ENCODE measurements at places on chromosomes 6 and 20. TPM values are rescaled to one million over a fixed set of nuclear protein-coding genes. Genes with fewer than 3 reads are reported as not detected.

ZNF76 gene
- total RNA-seq, result 26.1 TPM

ZBTB46 gene
- total RNA-seq, result 0.04 TPM

- H3K27ac ChIP-seq, result peak overlapping the region; percentile 98
- no peak for DNase-seq
- peaks cover 15% of the 10 kb centered on the region for H3K36me3 ChIP-seq
- H3K27me3 ChIP-seq, result peaks cover 4% of the 10 kb centered on the region
- H3K4me3 ChIP-seq, result peak overlapping the region; percentile 100
Measured at GRCh38 chr6:36547646-36548400, 544 bp upstream of the STK38 start.

DNA sequence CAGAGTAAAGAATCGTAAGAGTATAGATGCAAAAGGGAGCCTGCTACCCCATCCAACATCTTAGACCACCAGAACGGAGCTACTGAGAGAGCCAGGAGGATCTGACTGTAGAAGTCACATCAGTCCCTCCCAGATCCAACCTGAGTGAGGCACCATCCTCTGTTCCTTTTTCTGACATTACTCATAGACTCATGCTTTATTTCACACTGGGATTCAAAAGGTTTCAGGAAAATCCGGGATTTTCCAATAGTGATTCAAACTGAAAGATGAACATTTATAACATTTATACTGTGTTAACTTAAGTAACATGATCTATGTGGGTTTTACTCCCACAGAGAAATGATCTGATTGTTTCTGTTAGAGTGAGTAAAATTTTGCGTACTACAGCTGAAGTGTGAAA, 868.6 kb upstream of the GJE1 start:
- no peak for DNase-seq
- H3K27me3 ChIP-seq, result no peaks in the 10 kb centered on the region
- no peak overlapping the region for H3K27ac ChIP-seq
- no peaks in the 10 kb centered on the region for H3K36me3 ChIP-seq

DNA sequence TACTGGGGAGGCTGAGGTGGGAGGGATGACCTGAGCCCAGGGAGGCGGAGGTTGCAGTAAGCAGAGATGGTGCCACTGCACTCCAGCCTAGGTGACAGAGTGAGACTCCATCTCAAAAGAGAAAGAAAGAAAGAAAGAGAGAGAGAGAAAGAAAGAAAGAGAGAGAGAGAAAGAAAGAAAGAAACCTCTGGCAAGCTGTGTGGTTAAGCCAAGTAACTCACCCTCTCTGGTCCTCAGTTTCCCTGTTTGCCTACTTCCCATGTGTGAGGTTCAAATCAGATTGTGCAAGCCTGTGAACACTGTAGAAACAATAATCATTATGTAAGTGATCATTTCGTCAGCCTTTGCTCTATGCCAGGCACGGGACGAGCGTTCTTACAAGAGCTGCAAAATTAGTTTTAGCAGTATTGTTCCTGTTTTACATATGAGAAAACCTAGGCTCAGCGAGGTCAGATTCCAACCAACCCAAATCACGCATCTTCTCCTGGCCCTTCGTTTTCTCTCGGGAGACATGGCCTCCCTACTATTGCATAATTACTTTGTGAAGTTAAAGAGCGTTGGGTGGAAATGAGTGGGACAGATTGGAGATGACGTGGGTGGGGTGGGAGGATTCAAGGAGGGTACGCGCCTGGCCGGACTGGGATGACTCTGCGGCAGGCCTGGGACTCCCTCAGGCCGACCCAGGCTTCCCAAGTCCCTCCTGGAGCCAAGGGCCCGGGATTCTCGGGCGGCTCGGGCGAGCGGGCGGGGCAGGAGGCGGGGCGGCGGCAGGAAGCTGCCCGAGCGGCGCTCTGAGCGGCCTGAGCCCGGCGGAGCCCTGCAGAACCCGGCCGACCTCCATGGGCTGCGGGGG, at the start of gene SNX21:
TSS of gene SNX21 (plus strand) at position 770 of the 853 bp plus-strand sequence. CDS start 121 bp downstream, outside the sequence.
- H3K4me3 ChIP-seq, result peak within 1 kb of the TSS; percentile 75
- peaks cover 3% of the 10 kb centered on the region for H3K27me3 ChIP-seq
- H3K4me1 ChIP-seq, result peaks cover 8% of the 10 kb centered on the region
- DNase-seq, result peak; percentile 38

GRCh38 chr20:21548390-21549035, 34.6 kb upstream of the NKX2-2 start:
- peak overlapping the region; percentile 84 for H3K27ac ChIP-seq
- peaks cover 5% of the 10 kb centered on the region for H3K36me3 ChIP-seq
- peaks cover 37% of the 10 kb centered on the region for H3K4me1 ChIP-seq
- H3K4me3 ChIP-seq, result no peak overlapping the region
- peak; percentile 43 for DNase-seq

DNA sequence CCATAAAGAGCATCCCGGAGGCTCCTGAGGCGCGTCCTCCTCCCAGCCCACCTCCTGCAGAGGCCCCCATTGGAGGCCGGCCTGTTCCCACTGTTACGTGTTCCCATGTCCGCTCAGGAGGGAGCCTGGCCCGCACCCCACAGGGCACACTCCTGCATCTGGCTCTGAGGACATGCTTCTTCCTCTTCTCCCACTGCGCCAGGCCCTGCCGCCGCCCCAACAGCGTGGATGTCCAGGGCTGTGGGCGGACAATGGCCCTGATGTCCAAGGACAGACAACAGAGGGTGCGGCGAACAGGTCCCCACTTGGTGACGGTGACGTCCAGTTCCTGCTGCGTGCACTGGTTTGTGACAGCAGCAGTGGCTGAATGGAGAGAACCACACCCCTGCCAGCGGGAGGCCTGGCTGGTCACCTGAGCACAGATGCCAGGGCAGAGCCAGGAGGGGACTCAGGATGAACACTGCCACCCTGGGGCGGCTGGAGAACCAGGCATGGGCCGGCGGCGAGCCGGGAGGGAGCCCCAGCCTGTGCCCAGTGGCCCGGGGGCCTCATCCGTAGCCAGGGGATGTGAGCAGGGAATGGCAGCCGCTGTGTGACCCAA, 26.6 kb downstream of the FRMD1 start:
- no peak overlapping the region for H3K4me3 ChIP-seq
- no peak overlapping the region for H3K27ac ChIP-seq
- no peak for DNase-seq
- H3K27me3 ChIP-seq, result no peaks in the 10 kb centered on the region

DNA sequence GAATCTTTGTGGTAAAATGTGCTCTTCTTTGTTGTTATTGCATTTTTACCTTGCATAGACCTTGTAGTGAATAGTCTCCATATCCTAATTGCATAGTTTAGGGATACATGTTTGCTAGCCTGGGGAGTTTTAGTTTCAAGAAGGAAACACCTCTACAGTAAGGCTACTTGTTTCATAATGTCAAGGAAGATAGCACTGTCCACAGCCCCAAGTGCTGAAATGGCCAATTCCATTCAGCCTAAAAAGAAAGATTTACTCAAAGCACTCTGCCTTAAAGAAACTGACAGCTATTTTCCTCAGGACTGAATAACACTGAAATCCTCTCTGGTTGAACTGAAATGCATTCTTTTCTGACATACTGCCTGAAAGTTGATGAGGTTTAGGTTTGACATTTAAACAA, 2.6 kb downstream of the HCRTR2 start:
- H3K27ac ChIP-seq, result no peak overlapping the region
- no peak overlapping the region for H3K4me3 ChIP-seq
- peaks cover 26% of the 10 kb centered on the region for H3K27me3 ChIP-seq
- H3K4me1 ChIP-seq, result no peaks in the 10 kb centered on the region
- H3K36me3 ChIP-seq, result no peaks in the 10 kb centered on the region

TMEM244 gene
- not detected for total RNA-seq

TTLL9 gene
- not detected for total RNA-seq

TCF15 gene
- total RNA-seq, result 0.23 TPM

SLC22A1 gene
- total RNA-seq, result 0.85 TPM

- DNase-seq, result no peak
- H3K36me3 ChIP-seq, result no peaks in the 10 kb centered on the region
- no peak overlapping the region for H3K27ac ChIP-seq
- H3K27me3 ChIP-seq, result peaks cover 3% of the 10 kb centered on the region
- no peaks in the 10 kb centered on the region for H3K4me1 ChIP-seq
- H3K4me3 ChIP-seq, result no peak overlapping the region
Measured at GRCh38 chr20:47863315-47863965, 78.2 kb upstream of the SULF2 start.

HLA-DMA gene
- total RNA-seq, result 16.9 TPM

- H3K27me3 ChIP-seq, result no peaks in the 10 kb centered on the region
- H3K36me3 ChIP-seq, result peaks cover 57% of the 10 kb centered on the region
- peak overlapping the region; percentile 56 for H3K4me3 ChIP-seq
- DNase-seq, result peak; percentile 56
- peak overlapping the region; percentile 94 for H3K27ac ChIP-seq
- H3K4me1 ChIP-seq, result peaks cover 86% of the 10 kb centered on the region
Measured at GRCh38 chr6:139161169-139161568, 26.3 kb downstream of the HECA start.

CHD6 gene
- 18.4 TPM for total RNA-seq

DNA sequence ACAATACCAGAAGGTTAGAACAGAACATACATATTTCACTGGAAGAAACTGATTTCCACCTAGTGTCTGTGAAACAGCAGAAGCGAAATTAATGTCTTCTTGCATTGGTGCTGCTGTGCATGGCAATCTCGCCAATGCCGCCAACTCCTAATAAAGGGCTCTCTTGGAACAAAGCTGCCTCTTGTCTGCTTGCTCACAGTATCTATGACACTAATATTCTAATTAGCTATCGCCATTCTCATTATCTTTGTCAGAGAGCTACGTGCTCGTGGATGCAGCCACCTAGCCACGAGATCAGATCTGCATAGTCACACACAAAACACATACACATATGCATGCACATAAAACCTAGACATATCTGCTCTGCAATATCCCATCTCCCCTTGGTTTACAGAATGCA, 145.9 kb upstream of the OLIG3 start:
- peaks cover 5% of the 10 kb centered on the region for H3K27me3 ChIP-seq
- no peak for DNase-seq
- H3K36me3 ChIP-seq, result no peaks in the 10 kb centered on the region
- no peak overlapping the region for H3K27ac ChIP-seq
- peaks cover 15% of the 10 kb centered on the region for H3K4me1 ChIP-seq

DAAM2 gene
- total RNA-seq, result not detected

FNDC11 gene
- 0.10 TPM for total RNA-seq

DNA sequence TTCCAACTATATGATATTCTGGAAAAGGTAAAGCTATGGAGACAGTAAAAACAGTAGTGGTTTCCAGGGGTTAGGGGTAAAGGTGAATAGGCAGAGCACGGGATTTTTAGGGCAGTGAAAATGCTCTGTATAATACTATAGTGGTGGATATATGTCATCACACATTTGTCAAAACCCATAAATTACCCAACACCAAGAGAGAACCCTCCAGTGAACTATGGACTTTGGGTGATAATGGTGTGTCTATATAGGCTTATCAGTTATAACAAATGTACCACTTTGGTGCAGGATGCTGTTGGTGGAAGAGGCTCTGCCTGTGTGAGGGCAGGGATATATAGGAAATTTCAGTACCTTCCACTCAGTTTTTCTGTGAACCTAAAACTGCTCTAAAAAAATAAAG, 149.9 kb downstream of the GPX5 start:
- no peak overlapping the region for H3K4me3 ChIP-seq
- DNase-seq, result no peak
- H3K4me1 ChIP-seq, result peaks cover 11% of the 10 kb centered on the region
- peaks cover 81% of the 10 kb centered on the region for H3K27me3 ChIP-seq
- peaks cover 2% of the 10 kb centered on the region for H3K36me3 ChIP-seq
- H3K27ac ChIP-seq, result no peak overlapping the region

DNA sequence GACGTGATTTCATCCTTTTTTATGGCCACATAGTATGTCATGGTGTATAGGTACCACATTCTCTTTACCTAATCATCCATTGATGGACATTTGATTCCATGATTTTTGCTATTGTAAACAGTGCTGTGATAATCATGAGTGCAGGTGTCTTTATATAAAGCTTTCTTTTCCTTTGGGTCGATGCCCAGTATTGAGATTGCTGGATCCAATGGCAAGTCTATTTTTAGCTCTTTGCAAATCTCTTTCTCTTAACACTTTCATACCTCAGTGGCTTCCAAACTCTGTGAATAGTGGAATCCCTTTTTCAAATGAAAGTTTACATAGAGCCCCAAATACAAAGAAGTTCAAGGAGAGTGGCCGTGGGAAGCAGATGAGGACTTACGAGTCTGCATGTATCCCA, 105.8 kb upstream of the SPTLC3 start:
- H3K4me1 ChIP-seq, result no peaks in the 10 kb centered on the region
- H3K4me3 ChIP-seq, result no peak overlapping the region
- H3K27ac ChIP-seq, result no peak overlapping the region

ADGB gene
- not detected for total RNA-seq

DNA sequence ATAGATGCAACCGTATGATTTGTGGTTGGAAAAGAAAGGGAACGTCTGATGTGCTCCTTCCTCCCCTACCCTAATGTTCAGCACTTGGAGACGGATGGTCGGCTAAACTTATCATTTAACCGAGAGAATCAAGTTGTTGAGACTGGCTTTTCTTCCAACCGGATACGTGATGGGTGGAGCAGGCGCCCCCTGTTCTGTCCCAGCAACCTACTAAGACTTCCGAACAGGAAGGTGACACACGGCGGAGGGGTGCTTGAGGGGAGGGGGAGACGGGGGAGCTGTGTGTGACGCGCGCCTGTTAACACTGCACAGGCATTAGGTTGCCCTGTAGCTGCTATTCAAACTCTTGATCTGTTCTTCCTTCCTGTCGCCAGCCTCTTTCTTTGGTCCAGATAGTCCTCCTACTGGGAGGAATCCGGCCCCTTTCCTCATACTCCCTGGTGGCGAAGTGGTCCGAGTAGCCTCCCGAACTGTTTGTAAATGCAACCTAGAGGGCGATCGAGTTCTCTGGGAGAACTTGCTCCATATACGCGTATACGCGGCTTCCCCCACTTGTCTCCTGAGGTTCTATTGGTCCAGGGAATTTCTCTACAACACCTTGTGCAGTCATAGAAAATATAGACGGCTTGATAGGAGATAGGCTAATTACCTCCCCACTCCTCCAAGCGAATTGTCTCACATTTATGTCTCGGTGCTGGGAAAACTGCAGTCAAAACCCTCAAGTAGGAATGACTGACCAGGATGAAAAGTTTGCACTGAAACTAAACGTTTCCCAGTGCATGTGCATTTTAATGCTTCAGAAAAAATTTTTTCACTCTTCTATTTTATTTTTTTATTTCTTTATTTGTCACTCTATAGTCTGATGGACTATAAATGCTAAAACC, 126.0 kb upstream of the SLC2A12 start:
- H3K36me3 ChIP-seq, result peaks cover 20% of the 10 kb centered on the region
- no peaks in the 10 kb centered on the region for H3K27me3 ChIP-seq
- peak; percentile 77 for DNase-seq
- H3K4me3 ChIP-seq, result peak overlapping the region; percentile 99
- peaks cover 35% of the 10 kb centered on the region for H3K4me1 ChIP-seq
- H3K27ac ChIP-seq, result peak overlapping the region; percentile 99
